Activated T-helper 2 cell treated with anti-CD3 and anti-CD28 coated beads, Interferon-gamma antibody, Interleukin-2, Interleukin-4, amounts not matched to agents 10 μg/mL and 5 μg/mL and 100 μg/mL, durations not matched to agents 14 hours and 24 hours and 36 hours (primary cell): ENCODE measurements at places on chromosomes 3 and 15. TPM values are rescaled to one million over a fixed set of nuclear protein-coding genes. Genes with fewer than 3 reads are reported as not detected.

GRCh38 chr15:38545179-38545578, 19.4 kb downstream of the RASGRP1 start:
- H3K27me3 ChIP-seq = no peaks in the 10 kb centered on the region
- H3K36me3 ChIP-seq = peaks cover 88% of the 10 kb centered on the region
- H3K27ac ChIP-seq = peak overlapping the region; percentile 15
- no peak for DNase-seq

- no peak for DNase-seq
- no peak overlapping the region for H3K27ac ChIP-seq
- no peak overlapping the region for H3K4me3 ChIP-seq
- H3K27me3 ChIP-seq = no peaks in the 10 kb centered on the region
- no peaks in the 10 kb centered on the region for H3K4me1 ChIP-seq
These were observed 110.2 kb downstream of the CMSS1 start for GRCh38 chr3:99927671-99928457.

GRCh38 chr3:27105904-27106303, 263.3 kb downstream of the NEK10 start:
- no peaks in the 10 kb centered on the region for H3K4me1 ChIP-seq
- no peaks in the 10 kb centered on the region for H3K36me3 ChIP-seq
- H3K27me3 ChIP-seq = no peaks in the 10 kb centered on the region

- peaks cover 43% of the 10 kb centered on the region for H3K4me1 ChIP-seq
- H3K4me3 ChIP-seq = no peak overlapping the region
- no peaks in the 10 kb centered on the region for H3K27me3 ChIP-seq
- no peak overlapping the region for H3K27ac ChIP-seq
- H3K36me3 ChIP-seq = peaks cover 48% of the 10 kb centered on the region
- no peak for DNase-seq
These were observed 26.4 kb upstream of the ATP8B4 start for GRCh38 chr15:50145451-50145872.

DNA sequence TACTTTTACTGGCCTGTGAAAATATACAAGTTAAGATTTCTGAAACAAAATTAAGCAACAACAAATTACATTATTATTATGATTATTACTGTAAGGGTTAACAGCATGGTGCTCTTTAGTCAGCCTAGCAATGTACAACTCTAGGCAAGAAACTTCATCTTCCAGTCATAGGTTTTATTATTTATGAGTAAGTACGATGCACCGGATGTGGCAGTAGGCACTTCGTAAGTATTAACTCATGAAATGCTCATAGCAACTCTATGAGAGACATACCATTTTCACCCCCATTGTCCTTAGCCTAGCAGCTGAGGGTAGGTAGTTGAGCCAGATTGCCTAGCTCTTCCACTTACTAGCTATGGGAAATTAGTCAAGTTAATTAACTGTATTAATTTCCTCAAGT, 68.0 kb upstream of the PTPRG start:
- no peak overlapping the region for H3K27ac ChIP-seq
- peaks cover 6% of the 10 kb centered on the region for H3K27me3 ChIP-seq
- DNase-seq = no peak
- no peaks in the 10 kb centered on the region for H3K36me3 ChIP-seq
- H3K4me1 ChIP-seq = no peaks in the 10 kb centered on the region

GRCh38 chr3:41092844-41093243, 106.5 kb upstream of the CTNNB1 start:
- H3K4me3 ChIP-seq = no peak overlapping the region
- no peak overlapping the region for H3K27ac ChIP-seq
- H3K27me3 ChIP-seq = no peaks in the 10 kb centered on the region
- H3K4me1 ChIP-seq = no peaks in the 10 kb centered on the region
- no peaks in the 10 kb centered on the region for H3K36me3 ChIP-seq

GRCh38 chr3:160842021-160843005, 86.3 kb downstream of the PPM1L start:
- no peak for DNase-seq
- no peaks in the 10 kb centered on the region for H3K27me3 ChIP-seq
- H3K4me1 ChIP-seq = no peaks in the 10 kb centered on the region
- H3K4me3 ChIP-seq = no peak overlapping the region
- no peaks in the 10 kb centered on the region for H3K36me3 ChIP-seq
- no peak overlapping the region for H3K27ac ChIP-seq

DNA sequence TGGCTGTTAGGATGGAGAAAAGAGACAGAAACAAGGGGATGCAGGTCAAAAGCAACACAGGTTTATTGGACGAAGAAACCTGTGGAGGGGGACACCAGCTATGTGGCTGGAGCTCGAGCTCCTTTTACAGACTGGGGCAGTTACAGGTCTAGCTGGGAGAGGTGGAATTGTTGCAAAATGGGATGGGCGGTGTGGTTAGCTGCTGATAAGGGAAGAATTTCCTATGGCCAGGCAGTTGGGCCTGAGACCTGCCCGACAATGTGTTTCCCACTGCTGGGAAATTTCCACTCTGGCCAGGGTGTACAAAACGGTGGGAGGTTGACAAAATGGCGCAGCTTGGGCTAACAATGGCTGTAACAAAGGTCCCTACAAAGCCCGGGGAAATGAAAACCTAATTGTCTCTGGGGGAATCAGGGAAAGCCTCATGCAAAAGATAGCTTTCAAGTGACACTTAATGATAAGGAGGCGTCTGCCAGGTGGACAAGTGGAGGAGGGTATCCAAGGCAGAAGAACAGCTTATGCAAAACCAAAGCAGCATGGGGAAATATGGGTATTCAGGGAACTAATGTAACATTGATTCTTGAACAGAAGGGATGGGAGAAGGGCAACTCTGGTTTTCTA, 137.4 kb upstream of the SGO1 start:
- no peak overlapping the region for H3K27ac ChIP-seq
- DNase-seq = no peak
- no peaks in the 10 kb centered on the region for H3K36me3 ChIP-seq
- no peaks in the 10 kb centered on the region for H3K27me3 ChIP-seq
- no peaks in the 10 kb centered on the region for H3K4me1 ChIP-seq
- H3K4me3 ChIP-seq = no peak overlapping the region

DNA sequence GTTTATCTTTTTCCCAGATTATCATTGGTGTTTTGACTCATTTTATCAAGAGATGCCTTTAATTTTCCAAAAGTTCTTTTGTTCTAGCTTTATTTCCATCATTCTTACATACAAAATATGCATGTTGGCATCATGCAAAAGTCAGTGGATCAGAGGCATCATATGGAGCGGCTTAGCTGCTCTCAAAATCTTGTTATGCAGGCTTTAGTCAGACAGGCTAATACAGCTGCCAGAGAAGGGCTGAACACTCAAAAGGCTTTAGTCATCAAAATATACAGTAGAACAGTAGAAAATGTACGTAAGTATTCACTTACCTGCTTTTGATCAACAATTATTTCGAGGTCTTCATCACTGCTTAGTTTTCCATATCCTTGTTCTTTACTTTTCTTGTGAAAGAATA, 65.5 kb downstream of the PEX5L start:
- peaks cover 34% of the 10 kb centered on the region for H3K4me1 ChIP-seq
- DNase-seq = no peak
- H3K36me3 ChIP-seq = no peaks in the 10 kb centered on the region
- H3K27me3 ChIP-seq = peaks cover 12% of the 10 kb centered on the region
- no peak overlapping the region for H3K27ac ChIP-seq

DNA sequence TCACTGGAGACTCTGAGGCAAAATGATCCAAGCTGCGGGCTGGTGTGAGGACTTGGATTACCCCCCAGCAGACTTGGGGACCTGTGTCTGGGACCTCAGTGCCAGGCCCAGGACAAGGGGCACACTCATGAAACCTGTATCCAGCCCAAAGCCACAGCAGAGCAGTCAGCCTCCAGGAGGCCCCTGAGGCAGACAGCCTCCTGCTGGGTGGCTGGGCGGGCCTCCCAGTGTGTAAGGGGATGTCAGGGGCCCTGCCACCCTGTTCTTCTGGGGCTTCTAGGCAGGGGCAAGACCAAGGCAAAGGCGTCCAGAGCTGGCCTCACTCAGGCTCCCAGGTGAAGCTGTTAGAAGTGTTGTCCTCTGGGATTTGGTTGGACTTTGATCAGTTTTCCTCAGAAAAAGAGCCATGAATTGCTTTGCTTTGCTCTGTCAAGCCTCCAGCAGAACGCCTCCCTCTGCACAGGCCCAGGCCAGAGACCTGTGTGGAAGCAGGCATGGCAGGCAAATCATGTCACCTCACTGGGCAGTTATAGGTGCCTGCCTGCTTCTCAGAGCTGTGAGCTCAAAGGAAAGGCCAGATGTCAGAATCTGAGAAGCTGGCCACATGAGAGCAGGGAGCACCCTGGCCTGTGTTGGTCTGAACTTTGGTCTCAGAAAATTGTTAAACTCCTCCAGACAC, 77.4 kb downstream of the SMAD6 start:
- peaks cover 3% of the 10 kb centered on the region for H3K27me3 ChIP-seq
- DNase-seq = no peak
- H3K4me3 ChIP-seq = no peak overlapping the region
- no peaks in the 10 kb centered on the region for H3K36me3 ChIP-seq
- H3K4me1 ChIP-seq = no peaks in the 10 kb centered on the region
- no peak overlapping the region for H3K27ac ChIP-seq

- no peak for DNase-seq
- H3K27me3 ChIP-seq = peaks cover 14% of the 10 kb centered on the region
- H3K36me3 ChIP-seq = no peaks in the 10 kb centered on the region
- H3K4me1 ChIP-seq = no peaks in the 10 kb centered on the region
- H3K27ac ChIP-seq = no peak overlapping the region
- no peak overlapping the region for H3K4me3 ChIP-seq
These were observed 58.8 kb downstream of the IL16 start for GRCh38 chr15:81255315-81255957.

DNA sequence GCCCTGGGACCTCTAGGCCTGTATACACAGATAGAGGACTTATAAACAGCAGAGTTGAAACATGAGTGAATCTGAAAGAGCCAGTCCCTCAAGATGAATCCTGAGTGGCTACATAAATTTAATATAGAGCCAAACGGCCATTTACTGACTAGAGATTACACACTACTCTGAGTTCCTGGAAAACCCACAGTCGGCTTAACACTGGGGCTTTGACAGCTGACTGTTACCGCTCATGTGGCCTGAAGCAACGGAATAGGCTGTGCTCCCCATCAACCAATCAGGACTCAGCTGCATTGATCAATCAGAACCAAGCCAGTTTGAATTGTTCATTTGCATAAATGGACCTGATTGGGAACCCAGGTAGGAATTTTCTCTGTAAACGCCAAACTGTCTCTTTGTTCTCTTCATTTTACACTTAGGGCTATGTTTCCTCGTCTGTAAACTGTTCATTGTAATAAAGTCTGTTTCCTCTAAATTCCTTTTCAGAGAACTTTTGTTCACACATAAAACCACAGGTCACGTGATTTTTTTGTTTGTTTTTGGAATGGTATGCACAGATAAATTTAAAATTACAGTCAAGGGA, 40.5 kb downstream of the CCNL1 start:
- peaks cover 31% of the 10 kb centered on the region for H3K4me1 ChIP-seq
- H3K27me3 ChIP-seq = no peaks in the 10 kb centered on the region
- peak; percentile 42 for DNase-seq
- peaks cover 6% of the 10 kb centered on the region for H3K36me3 ChIP-seq

- H3K4me3 ChIP-seq = no peak overlapping the region
- peaks cover 1% of the 10 kb centered on the region for H3K4me1 ChIP-seq
- H3K27me3 ChIP-seq = peaks cover 13% of the 10 kb centered on the region
- no peak for DNase-seq
These were observed 35.4 kb downstream of the TPRA1 start for GRCh38 chr3:127555108-127555507.

- peaks cover 3% of the 10 kb centered on the region for H3K4me1 ChIP-seq
- H3K36me3 ChIP-seq = no peaks in the 10 kb centered on the region
- DNase-seq = no peak
- H3K27ac ChIP-seq = no peak overlapping the region
These were observed 40.6 kb downstream of the SLC25A26 start for GRCh38 chr3:66261355-66261754.

DNA sequence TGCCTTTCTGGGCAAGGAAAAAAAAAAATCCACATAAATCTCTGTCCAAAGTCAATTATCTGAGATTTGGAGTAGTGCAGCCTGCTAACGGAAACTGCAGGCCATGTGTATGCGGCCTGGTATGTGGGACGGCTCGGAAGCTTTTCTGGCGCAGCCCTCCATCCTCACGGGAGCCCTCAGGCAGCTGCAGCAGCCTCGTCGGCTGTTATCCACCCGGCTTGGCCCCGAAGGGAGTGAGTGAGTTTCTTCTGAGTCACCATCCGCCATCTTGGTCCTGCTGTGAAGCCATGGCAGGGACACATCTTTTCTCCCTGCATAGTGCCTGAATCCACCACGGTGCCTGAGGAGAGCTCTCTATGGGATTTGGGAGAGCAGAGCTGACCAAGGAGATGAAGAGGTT, 62.8 kb downstream of the POLR2M start:
- H3K36me3 ChIP-seq = no peaks in the 10 kb centered on the region
- H3K4me1 ChIP-seq = peaks cover 21% of the 10 kb centered on the region
- H3K27ac ChIP-seq = no peak overlapping the region
- no peak for DNase-seq
- H3K4me3 ChIP-seq = no peak overlapping the region

- H3K27me3 ChIP-seq = no peaks in the 10 kb centered on the region
- no peak overlapping the region for H3K4me3 ChIP-seq
- H3K27ac ChIP-seq = no peak overlapping the region
- no peak for DNase-seq
- no peaks in the 10 kb centered on the region for H3K4me1 ChIP-seq
- H3K36me3 ChIP-seq = no peaks in the 10 kb centered on the region
These were observed 307.8 kb downstream of the GABRG3 start for GRCh38 chr15:27278761-27279160.

GRCh38 chr3:58711871-58712270, 45.3 kb upstream of the FAM3D start:
- no peaks in the 10 kb centered on the region for H3K4me1 ChIP-seq
- no peak for DNase-seq
- H3K4me3 ChIP-seq = no peak overlapping the region
- H3K27ac ChIP-seq = no peak overlapping the region
- peaks cover 3% of the 10 kb centered on the region for H3K27me3 ChIP-seq

DNA sequence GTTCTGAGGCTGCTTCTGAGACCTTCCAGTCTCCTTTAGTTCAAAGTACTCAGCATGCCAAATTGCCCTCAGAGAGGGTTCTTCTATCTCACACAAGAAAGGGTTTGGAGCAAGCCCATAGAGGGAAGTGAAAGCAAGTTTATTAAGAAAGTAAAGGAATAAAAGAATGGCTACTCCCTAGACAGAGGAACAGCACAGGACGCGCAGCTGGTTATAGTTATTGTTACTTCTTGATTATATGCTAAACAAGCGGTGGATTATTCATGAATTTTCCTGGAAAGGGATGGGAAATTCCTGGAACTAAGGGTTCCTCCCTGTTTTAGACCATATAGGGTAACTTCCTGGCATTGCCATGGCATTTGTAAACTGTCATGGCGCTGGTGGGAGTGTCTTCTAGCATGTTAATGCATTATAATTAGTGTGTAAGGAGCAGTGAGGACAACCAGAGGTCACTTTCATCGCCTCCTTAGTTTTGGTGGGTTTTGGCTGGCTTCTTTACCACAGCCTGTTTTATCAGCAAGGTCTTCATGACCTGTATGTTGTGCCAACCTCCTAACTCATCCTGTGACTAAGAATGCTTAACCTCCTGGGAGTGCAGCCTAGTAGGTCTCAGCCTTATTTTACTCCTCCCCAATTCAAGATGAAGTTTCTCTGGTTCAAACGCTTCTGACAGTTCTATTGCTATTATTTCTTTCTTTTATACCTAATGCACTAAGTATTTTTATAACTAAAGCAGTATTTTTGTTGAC, 26.3 kb downstream of the SCN11A start:
- no peak for DNase-seq
- no peak overlapping the region for H3K4me3 ChIP-seq
- H3K36me3 ChIP-seq = no peaks in the 10 kb centered on the region
- no peak overlapping the region for H3K27ac ChIP-seq
- no peaks in the 10 kb centered on the region for H3K4me1 ChIP-seq

SH2D7 gene
- not detected in 2 replicates for total RNA-seq

CPA3 gene
- not detected in 2 replicates for total RNA-seq

CLRN1 gene
- not detected in 2 replicates for total RNA-seq

SLC12A1 gene
- total RNA-seq = not detected in 2 replicates

UROC1 gene
- total RNA-seq = not detected in 2 replicates

FBXO40 gene
- not detected in 2 replicates for total RNA-seq

C2CD4A gene
- not detected in 2 replicates for total RNA-seq

ROBO2 gene
- not detected in 2 replicates for total RNA-seq

PGBD4 gene
- total RNA-seq = 3.4 and 3.7 TPM in 2 replicates
